ENCODE measurements at places on chromosomes 7 and 10.

DNA sequence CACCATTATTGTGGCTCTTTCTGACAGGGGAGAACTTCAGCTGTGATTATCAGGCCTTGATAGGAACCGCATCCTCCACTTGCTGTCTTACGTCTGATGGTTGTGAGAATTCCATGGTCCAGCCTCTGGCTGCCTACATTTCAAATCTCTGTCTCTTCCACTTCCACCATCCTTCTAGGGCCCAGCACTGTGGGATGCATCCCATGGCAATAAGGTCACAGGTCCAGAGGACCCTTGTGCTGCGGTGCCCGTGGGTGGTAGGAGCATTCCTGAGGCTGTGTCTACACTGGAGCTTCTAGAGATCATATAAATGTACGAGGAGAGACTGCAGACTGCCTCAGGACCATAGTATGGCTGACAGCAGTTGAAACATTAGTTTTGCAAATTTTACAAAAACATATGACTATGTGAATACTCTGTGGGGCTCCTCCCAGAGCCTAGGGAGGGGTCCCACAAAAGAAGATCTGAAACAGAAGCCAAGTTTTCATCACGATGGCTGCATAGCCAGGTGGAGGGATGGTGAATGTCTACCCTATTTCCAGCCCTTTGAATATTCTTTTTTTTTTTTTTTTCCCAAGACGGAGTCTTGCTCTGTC lies 11.8 kb downstream of the CALML3 start:
- DNase-seq: no peak

GRCh38 chr10:968546-969199 lies 19.6 kb upstream of the GTPBP4 start:
- no peak for DNase-seq

DNA sequence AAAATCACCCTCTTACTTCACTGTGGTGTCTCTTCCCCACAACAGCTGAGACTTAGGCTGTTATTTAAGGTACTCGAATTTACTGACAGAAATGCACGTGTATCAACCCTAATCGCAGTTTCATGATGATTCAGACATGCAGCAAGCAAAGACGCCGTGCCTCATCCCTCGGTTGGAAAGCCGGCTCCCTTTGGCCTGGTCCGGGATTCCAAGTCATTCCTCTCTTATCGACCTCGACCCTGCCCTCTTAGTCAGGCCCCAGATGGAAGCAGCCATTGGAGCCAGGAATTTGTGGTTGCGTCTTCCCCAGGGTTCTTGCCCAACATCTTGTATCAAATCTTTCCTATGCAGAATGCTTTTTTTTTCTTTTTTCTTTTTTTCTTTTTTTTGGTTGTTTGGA lies 229.5 kb downstream of the GATA3 start:
- no peak for DNase-seq

DNA sequence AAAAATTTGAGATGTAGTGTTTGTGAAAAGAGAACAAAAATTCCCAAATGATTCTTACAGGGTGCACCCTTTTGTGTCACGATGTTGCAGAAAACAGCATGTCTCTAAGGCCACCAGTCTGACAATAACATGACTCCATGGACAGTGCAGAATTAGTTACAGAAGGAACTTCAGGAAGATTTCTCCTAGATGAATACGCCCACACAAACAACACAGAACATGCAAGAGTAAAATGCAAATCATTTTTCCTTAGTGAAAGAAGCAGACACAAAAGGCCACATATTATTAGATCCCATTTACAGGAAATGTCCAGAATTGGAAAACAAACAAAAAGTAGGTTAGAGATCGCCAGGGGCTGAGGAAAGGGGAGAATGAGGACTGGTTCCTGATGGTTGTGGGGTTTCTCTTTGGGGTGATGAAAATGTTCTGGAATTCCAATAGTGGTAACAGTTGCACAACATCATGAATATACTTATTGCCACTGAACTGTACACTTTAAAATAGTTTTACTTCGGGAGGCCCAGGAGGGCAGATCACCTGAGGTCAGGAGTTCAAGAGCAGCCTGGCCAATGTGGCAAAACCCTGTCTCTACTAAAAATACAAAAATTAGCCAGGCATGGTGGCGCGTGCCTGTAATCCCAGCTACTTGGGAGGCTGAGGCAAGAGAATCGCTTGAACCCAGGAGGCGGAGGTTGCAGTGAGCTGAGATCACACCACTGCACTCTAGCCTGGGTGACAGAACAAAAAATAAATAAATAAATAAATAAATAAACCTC lies 10.2 kb downstream of the ZC3HAV1 start:
- DNase-seq: no peak
